ENCODE measurements at places on chromosomes 6 and 20.

DNA sequence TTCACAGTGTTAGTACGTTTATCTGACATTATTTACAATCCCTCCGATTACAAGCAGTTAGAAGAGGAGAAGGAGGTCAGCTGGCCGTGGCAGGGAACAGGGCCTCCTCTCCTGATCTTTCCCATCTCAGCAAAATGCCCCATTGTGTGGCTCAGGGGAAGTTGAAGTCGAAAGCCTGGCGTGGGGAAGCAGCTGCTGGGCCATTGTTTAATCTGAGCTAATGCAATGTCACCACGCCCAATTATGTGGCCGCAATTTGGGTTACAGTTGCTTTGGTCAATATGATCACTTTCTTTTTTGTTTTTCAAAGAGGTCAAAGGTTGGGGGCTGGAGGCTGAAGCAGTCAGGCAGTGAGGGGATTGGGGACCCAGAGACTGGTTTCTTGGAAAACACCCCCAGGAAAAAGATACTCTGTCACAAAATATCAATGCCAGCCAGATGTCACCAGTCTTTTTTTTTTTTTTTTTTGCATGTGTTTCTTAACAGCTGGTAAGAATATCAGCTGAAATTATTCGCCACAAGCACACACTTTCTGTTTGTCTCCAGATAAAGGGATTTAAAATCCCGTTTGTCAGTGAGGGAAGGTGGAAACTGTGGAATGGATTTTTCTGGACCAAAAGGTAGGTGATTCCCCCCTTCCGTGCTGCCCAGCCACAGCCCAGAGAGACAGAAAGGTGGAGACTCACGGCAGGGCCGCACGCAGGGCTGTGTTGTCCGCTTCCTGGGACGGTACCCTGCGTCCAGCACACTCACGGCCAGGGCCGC is 24.6 kb downstream of the DLL1 start:
- DNase-seq = no peak

DNA sequence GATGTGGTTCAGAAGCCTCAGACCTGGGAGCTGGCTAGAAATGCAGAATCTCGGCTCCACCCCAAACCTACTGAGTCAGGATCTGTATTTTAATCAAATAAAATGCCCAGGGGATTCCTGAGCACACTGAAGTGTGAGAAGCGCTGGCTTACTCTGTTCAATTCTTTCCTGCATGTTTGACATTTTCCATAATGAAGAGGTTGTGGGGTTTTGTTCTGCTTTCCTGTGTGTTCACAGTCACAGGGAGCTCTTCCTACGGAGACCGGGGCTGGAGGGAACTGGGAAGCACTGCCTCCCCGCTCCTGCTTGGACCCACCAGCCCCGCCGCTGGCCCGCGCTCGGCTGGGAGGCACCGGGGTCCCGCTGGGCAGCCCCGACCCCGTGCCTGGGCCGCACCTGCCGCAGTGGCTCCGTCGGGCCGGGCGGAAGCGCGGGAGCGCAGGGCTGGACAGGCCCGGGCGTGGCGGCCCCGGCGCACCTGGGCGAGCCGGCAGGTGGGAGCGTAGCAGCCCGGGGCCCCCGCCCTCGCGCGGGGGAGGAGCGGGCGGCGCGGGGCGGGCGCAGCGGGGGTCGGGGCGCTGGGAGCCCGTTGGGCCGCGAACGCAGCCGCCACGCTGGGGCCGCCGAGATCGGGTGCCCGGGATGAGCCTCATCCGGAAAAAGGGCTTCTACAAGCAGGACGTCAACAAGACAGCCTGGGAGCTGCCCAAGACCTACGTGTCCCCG is at the start of gene MAPK13:
MAPK13 (plus strand) TSS at position 573 of the 726 bp plus-strand sequence; CDS start at position 643, 70 bp downstream.
- DNase-seq = peak; percentile 30

GRCh38 chr6:3819161-3820110 is 29.7 kb upstream of the FAM50B start:
- peak; percentile 63 for DNase-seq

DNA sequence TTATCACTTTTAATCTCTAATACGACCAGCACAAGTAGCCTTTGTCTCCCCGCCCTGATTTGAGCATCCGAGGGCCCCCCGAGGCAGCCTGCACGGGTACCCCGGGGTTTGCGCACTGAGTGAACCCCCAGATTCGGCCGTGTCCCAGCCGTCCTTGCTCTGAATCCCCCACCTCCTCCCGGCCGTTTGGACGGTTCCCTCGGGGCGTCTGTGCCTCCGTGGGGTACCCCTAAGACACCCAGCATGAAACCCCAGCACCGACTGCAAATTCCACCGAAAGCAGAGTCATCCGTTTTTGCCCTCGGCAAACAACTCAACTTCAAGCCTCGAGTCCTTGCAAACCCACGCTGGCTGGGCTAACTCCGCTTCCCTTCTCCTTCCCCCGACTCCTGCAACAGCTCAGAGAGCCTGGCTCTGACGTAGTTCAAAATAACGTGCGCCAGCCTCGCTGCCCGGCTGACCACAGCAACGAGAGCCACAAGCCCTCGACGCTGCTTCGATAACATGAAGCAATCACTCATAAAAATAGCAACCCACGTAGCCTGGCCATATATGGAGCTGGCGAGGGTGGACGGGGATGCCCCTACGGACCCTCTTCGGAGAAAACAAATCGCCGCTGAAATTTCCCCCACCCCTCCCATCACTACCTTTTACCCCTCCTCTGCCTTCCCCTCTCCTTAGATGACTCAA is 764 bp upstream of the SNAP25 start:
- peak; percentile 70 for DNase-seq

GRCh38 chr20:61784801-61785566 is 280.7 kb downstream of the TAF4 start:
- no peak for DNase-seq

DNA sequence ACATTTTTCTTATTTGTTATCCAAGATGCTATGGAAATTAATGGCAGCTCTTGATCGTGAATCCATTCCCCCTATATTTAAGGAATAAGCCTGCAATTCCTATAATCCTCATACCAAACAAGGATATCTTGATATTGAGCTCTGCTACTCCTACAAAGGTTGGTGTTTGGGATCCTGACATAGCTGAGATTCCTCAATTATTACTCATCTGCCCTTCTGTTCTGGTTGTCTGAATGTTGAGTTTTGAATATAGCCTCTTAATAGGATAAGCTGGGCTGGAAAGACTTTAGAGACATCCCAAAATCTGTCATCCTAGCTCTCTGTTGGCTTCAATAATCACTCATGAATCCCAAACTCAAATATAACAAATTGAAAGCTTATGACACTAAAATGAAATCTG is 49.9 kb downstream of the CLIC5 start:
- peak; percentile 59 for DNase-seq

DNA sequence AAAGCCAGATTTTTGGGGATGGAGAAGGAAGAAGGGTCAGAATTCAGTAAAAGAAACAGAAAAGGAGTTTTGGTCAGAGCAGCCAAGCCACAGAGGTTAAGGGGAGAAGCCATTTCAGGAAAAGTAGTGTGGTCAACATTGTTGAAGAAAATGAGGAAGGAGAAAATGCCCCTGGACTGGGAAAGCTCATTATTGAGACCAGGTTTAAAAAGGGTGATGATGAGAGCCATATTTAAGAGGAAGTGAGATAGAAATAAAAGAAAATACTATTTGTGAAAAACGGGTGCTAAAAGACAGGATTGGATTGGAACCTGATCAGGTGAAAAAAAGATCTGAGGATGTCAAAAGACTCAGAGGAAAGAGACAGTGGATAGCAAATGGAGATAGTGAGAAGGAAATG is 75.8 kb downstream of the CEP162 start:
- no peak for DNase-seq

DNA sequence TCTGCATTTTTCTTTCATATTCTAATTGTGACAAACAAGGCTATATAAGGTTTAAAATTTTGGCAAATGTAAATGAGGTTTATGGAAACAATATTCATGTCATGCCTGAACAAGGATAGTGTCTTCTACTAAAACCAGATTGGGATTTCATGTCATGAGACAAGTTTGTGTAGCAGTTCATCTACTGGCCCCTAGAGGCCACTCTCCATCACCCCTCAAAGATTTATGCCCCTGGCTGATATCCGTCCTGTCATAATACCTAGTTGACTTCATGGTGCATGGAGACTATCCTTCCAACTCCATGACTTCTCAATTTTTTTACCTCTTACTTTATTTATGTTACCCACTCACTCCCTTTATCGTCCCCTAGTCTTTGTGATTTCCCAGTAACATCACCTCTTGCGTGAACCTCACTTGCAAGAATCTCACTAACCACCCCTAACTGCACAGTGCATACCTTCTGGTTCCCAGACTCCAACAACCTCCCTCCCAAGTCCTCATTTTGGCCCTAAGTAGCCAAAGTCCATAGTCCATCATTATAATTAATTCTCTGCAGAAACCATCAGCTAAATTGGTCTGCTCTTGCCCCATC is 179.8 kb downstream of the TASP1 start:
- DNase-seq = peak; percentile 52

- no peak for DNase-seq
These were observed 1.1 kb upstream of the PREX1 start for GRCh38 chr20:48828734-48829460.

- no peak for DNase-seq
These were observed 9.8 kb downstream of the RBM38 start for GRCh38 chr20:57400821-57401564.

DNA sequence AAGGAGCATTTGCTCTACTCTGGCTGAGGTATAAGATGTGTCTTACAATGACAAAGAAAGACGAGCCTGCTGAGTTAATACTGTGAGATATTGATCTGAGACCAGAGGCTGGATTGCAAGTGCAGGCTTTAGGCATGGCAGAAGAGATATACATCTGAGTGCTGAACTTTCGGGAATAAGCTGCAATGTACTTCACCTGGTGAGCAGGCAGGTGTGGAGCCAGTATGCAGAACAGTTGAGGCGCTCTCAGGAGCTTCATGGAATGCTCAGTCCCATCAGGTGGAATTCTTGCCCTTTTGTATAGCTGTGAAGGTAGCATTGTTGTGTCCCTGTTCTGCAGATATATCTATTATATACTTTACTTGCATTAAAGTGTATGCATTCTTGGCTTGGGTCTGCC is 179.3 kb upstream of the RIMS1 start:
- DNase-seq = no peak

GRCh38 chr20:30594112-30594511 is 663.4 kb upstream of the DEFB115 start:
- no peak for DNase-seq

DNA sequence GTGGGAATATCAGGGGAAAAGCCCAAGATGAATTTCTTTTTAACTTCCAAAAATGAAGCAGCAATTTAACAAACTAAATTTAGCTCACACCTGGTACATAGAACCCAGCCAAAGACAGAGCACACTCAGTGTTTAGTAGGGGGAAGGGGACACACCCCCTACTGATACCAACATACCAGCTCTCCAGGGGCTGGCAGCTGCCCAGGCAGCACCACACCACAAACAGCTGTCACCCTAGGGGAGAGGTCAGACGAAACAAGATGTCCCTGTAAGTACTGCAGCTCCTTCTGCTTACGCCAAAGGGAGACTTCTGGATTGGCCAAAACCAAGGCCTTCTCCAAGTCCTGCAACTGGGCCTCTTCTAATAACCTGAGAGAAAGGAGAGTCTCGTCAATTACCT is 26.0 kb downstream of the MDN1 start:
- DNase-seq = no peak

- no peak for DNase-seq
These were observed 19.1 kb downstream of the ZMYND8 start for GRCh38 chr20:47337413-47337812.

DNA sequence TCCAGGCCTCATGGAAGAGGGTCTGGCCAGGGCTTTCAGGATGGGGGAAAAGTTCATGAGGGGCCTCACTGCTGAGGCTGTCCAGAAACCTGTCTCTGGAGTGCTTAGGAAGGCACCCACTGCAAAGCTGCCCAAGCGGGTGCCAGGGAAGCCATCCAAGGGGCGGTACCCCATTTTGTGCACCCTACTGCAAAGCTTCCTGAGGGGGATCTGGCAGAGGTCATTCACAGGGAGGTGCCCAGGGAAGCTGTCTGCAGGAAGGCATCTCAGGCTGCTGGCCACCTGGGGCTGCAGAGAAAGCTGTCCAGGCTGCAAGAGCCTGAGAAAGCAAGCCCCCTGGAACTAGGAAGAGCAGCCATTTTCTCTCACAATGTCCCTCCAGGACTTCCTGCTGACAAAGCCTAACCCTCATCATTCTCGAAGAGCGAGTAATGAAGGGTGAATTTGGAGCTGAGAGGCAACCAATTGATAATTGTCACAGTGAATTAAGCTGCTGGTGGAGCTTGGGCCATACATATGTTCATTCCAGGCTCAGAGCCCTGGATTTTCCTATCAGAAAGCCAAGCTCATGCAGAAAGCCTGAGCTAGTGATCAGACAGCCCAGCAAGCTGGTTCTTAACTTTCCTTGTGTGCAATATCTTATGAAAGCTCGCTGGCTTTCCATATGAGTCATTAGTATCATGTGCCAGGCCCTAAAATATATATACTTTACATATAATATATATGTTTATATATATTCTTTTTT is 62.2 kb upstream of the SLC22A16 start:
- DNase-seq = peak; percentile 49

DNA sequence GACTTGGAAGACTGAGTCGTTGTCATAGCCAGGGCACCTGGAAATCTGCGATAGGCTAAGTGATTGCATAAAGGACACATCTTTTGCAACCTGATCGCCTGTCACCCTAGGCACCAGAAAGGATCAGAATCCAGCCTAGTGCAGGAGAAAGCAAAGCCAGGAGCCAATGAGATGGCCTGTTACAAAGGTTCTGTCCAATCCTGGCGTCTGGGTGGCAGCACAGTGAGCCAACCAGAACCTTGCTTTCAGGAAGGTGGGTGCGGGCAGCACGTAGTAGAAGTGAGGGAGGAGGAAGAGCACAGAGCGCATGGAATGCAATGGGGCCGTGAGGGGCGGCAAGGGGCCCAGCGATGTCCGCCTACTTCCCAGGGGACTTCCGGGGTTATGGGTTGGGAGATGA is 120.4 kb upstream of the GGTLC1 start:
- no peak for DNase-seq

DNA sequence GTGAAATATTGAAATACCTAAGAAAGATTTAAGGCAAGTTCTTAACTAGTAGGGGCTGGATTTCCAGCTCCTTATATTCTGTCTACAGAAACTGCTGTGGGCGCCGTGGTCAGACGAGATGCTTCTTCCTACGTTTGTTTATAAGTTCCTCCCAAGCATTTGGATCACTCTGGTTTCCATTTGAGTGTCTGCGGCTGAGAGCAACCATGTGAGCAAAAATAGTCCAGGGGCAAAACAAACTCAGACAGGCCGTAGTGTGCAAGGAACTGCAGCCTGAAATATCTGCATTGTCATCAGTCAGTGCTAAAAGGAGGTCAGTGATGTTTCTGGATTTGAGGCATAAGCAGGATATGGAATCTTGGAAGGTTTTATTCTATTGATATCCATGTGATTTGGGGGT is 485.9 kb upstream of the JAG1 start:
- peak; percentile 88 for DNase-seq

GRCh38 chr20:61120595-61121515 is 131.2 kb upstream of the CDH4 start:
- DNase-seq = peak; percentile 62

GRCh38 chr6:18280084-18280483 is 15.8 kb upstream of the DEK start:
- DNase-seq = peak; percentile 10

DNA sequence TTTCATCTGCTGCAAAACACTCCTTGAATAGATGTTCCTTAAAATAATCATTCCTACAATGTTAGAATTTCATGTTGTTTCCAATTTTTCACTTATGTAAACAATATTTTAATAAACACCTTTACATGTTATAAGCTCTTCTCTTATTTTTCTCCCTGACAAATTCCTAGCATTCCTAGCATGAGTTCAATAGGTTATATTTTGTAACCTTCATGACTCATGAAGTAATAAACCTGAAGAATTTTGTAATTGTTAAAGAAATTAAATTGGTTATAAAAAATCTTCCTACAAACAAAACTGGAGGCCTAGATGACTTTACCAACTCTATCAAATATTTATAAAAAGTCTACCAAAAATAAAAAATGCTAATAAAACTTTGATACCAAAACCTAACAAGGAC is 66.3 kb downstream of the NT5E start:
- DNase-seq = peak; percentile 33
